ENCODE measurements at places on chromosomes 7 and 10.

DNA sequence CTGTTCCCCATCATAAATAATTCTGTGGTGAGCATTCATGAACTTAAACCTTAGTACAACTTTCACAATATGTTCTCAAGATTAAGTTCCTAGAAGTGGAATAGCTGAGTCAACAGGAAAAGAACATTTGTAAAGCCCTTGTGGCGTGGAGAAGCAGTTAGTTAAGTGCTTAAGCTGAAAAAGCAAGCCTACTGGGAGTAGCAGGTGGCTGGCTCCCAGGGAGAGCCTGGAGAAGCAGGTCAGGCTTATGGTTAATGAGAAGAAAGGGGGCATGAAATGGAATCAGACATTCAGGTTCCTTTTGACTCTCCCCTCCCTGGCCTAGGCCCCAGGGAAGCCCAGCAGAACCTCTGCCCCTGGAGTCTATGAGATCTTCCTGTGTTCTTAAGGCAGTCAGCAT, 35.3 kb downstream of the VSTM4 start:
- H3K27me3 ChIP-seq = peaks cover 14% of the 10 kb centered on the region
- H3K4me3 ChIP-seq = no peak overlapping the region
- H3K27ac ChIP-seq = peak overlapping the region; percentile 7

DNA sequence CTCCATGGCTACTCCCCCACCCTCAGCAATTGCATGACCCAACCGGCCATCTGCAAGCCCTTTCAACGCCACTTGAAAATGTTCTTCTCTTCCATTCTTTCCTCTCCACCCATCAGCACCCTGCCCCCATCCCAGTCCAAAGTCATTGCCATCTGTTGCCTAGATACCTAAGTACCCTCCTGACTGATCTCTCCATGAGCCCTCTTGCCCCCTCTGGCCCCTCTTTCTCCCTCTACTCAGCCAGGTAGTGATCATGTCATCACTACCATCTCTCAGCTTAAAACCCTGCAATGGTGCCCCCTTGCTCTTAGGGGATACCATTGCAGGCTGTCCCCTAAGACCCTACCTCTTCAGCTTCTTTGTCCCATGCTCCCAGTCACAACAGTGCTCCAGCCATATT, 30.5 kb upstream of the BTRC start:
- H3K4me3 ChIP-seq = no peak overlapping the region
- DNase-seq = no peak
- H3K4me1 ChIP-seq = no peaks in the 10 kb centered on the region
- no peaks in the 10 kb centered on the region for H3K36me3 ChIP-seq
- peaks cover 19% of the 10 kb centered on the region for H3K27me3 ChIP-seq

DNA sequence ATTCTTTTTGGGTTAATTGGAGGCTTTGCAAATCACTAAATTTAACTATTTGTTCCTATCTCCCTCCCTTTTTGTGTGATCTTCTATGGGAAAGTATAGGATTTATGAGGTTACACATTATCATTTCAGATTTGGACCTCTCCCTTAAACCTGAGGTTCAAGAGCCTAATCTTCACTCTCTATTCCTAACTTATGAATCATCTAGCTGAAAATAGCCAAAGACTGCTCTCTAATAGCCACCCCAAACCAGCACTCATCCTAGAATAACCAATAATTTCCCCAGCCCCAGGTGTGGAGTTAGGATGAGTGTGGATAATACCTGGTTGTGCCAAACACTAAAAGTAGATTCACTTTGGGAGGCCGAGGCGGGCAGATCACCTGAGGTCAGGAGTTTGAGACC, 499.2 kb downstream of the GFRA1 start:
- DNase-seq = no peak
- no peak overlapping the region for H3K4me3 ChIP-seq
- H3K27ac ChIP-seq = no peak overlapping the region
- H3K4me1 ChIP-seq = no peaks in the 10 kb centered on the region
- no peaks in the 10 kb centered on the region for H3K27me3 ChIP-seq
- no peaks in the 10 kb centered on the region for H3K36me3 ChIP-seq

- H3K4me1 ChIP-seq = no peaks in the 10 kb centered on the region
- H3K4me3 ChIP-seq = no peak overlapping the region
- H3K27me3 ChIP-seq = no peaks in the 10 kb centered on the region
- H3K27ac ChIP-seq = no peak overlapping the region
- H3K36me3 ChIP-seq = no peaks in the 10 kb centered on the region
These were observed 202.1 kb downstream of the TNS3 start for GRCh38 chr7:47379629-47380324.

GRCh38 chr10:104036518-104037260, 49.0 kb downstream of the COL17A1 start:
- H3K4me1 ChIP-seq = no peaks in the 10 kb centered on the region
- no peak for DNase-seq
- H3K27me3 ChIP-seq = no peaks in the 10 kb centered on the region
- H3K4me3 ChIP-seq = no peak overlapping the region
- H3K27ac ChIP-seq = no peak overlapping the region

- H3K27ac ChIP-seq = no peak overlapping the region
- H3K36me3 ChIP-seq = no peaks in the 10 kb centered on the region
- no peak for DNase-seq
- no peaks in the 10 kb centered on the region for H3K4me1 ChIP-seq
These were observed 499.1 kb downstream of the KCNMA1 start for GRCh38 chr10:77138541-77138940.

DNA sequence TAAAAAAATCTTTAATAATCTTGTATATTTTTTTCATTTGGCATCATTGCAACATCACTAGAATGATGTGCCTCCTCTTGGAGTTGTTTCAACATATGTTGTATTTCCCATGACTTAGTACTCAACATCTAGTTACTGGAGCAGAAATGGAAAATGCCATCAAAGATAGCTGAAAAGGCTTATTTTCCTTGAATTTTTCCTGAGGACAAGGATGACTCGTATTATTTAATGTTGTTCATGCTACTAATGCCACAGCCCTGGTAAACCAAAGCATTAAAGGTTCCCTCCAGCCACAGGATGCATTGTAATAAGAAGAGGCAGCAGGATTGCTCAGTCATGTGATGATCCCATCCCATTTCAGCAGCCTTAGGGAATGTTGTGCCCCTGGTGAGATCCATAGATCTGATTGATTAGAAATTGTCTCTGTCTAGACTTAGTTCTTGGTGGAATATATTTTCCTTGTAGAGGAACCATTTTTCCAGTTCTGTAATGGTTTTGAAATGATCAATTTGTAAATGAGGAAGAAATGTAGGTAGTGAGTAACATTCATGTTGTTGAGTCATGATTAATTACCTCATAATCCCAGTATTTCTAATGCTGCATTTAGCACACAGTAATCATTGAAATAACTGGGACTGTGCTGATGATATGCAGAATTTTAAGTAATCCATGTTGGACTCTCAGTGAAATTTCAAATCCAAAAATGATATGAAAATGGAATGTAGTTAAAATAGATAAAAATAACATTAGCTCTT, 91.3 kb upstream of the SMIM30 start:
- DNase-seq = no peak
- no peak overlapping the region for H3K4me3 ChIP-seq
- no peaks in the 10 kb centered on the region for H3K4me1 ChIP-seq
- H3K27me3 ChIP-seq = no peaks in the 10 kb centered on the region
- H3K36me3 ChIP-seq = no peaks in the 10 kb centered on the region
- H3K27ac ChIP-seq = no peak overlapping the region

- no peak overlapping the region for H3K27ac ChIP-seq
- no peak for DNase-seq
- no peak overlapping the region for H3K4me3 ChIP-seq
- no peaks in the 10 kb centered on the region for H3K36me3 ChIP-seq
- no peaks in the 10 kb centered on the region for H3K27me3 ChIP-seq
- no peaks in the 10 kb centered on the region for H3K4me1 ChIP-seq
These were observed 54.7 kb upstream of the BICC1 start for GRCh38 chr10:58457761-58458616.

DNA sequence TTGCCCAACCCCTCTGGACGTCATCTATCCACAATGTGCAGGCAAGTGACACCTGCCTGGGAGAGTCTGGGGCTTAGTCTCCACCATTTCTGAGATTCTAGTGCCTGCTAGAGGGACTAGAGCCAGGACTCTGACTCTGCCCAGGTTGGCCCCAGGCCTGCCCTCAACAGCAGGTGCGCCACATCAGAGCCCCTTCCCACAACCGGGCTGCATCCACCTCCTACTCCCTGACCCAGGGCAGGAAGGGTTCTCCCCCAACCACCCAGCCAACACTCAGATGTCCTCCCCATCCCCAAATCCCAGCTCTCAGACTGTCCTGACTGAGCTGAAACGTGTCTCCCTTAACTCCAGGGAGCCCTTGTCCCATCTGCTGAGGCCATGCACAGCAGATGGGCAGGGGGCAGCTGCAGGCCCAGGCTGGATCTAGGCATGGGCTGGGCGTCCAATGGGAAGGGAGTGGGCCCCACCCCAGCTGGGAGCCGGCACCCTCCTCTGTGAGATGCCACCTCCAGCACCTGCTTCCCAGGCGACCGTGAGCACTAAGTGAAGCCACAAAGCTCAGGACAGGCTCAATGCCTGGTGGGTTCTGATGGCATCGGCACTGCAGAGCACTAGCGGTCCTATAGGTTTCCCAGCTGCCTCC, 49.2 kb downstream of the RASGEF1A start:
- peaks cover 10% of the 10 kb centered on the region for H3K27me3 ChIP-seq
- no peak overlapping the region for H3K4me3 ChIP-seq
- no peak overlapping the region for H3K27ac ChIP-seq
- no peak for DNase-seq
- H3K4me1 ChIP-seq = peaks cover 4% of the 10 kb centered on the region
- no peaks in the 10 kb centered on the region for H3K36me3 ChIP-seq
